Omental fat pad (tissue), 4 donors: ENCODE measurements at places on chromosomes 5 and 9. TPM values are rescaled to one million over a fixed set of nuclear protein-coding genes. Genes with fewer than 3 reads are reported as not detected.

Gene ASPN
- total RNA-seq, result 14.3 TPM

DNA sequence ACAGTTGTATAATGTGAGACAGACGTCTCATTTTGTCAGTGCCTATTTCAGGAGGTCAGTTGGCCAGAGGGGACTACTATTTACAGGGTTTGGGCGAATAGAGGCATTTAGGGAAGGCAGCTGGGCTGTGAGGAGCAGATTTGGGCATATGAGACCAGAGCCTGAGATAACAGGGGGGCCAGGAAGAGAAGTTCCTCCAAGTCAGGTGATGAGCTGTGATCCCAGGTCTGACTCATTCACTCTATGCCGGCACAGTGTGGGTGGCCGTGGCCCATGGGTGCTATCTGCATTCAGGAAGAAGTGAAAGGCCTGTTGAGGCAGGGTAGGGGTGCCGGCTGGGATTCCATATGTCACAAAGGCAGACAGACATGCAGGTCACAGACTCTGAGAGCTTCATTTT lies 142.8 kb downstream of the PDZD2 start:
- DNase-seq, result no peak

GRCh38 chr5:92019376-92019990 lies 636.4 kb upstream of the ARRDC3 start:
- no peak for DNase-seq

- DNase-seq, result no peak
Measured at GRCh38 chr5:51746023-51746422, 362.8 kb downstream of the ISL1 start.

GRCh38 chr9:10238087-10238486 lies 374.7 kb downstream of the PTPRD start:
- DNase-seq, result no peak

GRCh38 chr9:92140074-92140753 lies 25.0 kb upstream of the SPTLC1 start:
- peak; percentile 82 for DNase-seq

Gene IL13
- total RNA-seq, result 0.24 TPM

- DNase-seq, result no peak
Measured at GRCh38 chr9:2593744-2594143, 27.8 kb upstream of the VLDLR start.

DNA sequence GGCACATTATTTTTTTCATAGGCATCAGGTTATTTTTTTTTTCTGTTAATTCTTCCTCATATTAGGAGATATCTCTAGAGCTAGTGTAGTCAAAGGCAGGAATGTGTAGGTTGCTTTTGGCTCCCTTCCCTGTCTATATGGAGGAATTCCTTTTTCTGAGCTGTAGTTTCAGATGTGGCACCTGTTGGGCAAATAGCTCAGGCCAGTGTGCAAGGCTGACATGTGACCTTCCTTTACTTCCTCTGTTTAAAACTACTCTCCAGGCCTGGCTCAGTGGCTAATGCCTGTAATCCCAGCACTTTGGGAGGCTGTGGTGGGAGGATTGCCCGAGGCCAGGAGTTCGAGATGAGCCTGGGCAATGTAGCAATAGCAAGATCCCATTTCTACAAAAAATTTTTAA lies 40.5 kb upstream of the KIAA1958 start:
- DNase-seq, result no peak

- DNase-seq, result no peak
Measured at GRCh38 chr5:175830586-175831300, 40.6 kb upstream of the CPLX2 start.

DNA sequence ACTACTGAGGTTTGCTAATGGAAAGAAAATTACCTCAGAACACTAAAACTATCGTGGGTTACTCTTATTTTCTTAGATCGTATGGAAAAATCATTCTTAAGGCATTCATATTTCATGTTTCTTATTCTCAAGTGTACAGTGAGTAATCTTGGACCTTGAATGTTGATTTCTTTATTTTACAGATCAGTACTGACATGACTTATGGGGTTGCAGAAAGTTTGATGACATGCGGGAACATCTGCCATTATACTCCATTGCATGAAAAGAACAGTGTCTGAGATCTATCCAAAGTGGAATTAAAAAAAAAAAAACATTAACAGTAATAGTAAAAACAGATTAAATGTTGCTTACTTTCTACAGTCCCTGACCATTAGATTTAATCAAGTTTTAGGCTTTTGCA lies 1290.2 kb upstream of the WWC1 start:
- no peak for DNase-seq

DNA sequence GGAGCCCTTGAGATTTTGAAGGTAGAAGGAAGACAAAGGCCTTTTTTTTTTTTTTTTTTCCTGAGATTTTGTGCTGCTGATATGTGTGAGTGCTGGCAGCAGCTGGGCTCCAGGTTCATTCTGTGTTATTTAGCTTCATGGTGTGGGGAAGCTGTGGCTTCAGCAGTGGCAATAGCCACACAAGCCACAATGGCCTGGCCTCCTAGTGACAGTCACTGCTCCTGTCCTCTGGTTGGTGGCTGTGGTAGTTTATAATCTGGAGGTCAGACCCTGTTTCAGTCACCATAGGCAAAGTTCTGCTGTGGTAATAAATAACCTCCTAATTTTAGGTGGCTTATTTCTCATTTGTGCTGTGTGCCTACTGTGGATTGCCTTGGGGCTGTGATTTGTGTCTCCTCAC lies 28.2 kb upstream of the GPR151 start:
- DNase-seq, result no peak

Gene HTR1A
- not detected for total RNA-seq

Gene PRUNE2
- total RNA-seq, result 10.9 TPM

Gene CD180
- total RNA-seq, result 2.0 TPM

- peak; percentile 12 for DNase-seq
Measured at GRCh38 chr9:135521608-135522095, 412 bp downstream of the LCN1 start.

GRCh38 chr5:82167372-82167935 lies 110.7 kb downstream of the RPS23 start:
- no peak for DNase-seq

Gene INSL4
- not detected for total RNA-seq

Gene WHRN
- 9.7 TPM for total RNA-seq

DNA sequence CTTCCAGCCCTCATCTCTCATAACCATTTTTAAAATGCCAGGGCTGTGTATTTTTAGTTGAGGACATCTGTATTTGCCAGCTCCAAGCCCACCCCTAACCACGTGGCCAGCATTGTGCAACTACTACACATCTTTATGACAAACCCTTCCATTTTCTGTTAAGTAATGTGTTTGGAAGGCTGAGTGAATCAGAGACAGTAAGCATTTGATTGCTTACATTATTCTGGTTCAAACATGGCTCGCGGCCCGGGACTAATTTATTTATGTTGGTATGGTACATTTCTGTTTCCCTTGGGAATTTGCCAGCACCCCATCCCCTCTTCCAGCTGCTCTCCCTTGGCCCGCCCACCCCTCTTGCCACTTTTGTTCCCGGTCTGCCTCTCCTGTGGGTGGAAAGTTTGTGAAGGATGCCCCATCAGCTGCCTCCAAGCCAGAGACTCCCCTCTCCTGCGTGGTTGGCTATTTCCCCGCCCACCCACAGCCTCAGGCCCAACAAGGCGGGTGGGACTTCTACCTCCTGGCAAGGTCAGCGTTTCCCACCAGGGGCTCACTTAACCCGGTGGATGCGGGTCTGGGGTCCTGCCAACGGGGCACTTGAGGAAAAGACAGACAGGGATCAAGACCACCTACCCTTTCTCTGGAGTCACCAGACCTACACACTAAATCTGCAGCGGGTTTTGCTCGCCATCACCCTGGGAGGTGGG lies 162.2 kb downstream of the HSD17B3 start:
- DNase-seq, result peak; percentile 85

Gene NOXA1
- 2.4 TPM for total RNA-seq

Gene SGCD
- 8.2 TPM for total RNA-seq

Gene TMEM38B
- total RNA-seq, result 12.5 TPM

Gene LVRN
- 34.5 TPM for total RNA-seq

DNA sequence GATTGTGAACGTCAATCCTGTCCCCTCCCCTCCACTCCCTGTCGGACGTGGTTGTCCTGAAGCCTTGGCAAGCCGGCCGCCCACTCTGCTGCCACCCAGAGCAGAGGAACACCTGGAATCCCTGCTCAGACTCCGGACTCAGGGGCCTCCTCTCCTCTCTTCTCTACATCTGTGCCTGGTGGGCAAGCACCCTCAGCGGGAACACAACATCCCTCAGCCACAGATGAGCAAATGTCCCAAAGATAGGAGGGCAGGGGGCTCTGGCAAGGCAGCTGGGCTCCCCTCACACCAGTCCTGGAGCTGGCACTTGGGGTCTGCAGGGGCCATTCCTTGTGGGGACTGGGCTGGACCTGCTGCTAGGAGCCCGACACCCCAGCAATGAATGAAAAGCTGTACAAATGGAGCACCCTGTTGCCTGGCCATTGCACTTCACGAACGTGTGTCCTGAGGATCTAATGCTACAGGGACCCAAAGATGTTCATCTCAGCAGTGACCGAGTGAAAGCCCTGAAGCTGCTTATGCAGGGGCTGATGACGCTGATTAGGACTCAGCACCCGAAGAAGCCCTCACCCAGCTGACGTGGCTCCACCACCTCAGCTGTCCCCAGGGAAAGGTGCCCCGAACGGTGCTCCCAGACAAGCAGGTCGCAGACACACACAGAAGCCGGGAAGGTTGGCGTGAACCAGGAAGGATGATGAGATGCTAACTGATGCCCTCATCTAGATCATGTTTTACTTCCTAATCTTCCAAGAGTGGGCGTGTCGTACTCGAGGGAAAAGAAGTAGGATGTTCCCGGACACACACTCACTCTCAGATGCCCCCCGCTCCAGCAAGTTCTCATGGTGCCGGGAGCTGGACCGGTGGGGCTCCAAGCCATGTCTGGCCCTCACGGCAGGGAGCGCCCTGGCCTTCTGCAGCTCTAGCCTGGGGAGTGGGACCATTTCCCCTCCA lies 177.0 kb upstream of the PPP1R26 start:
- no peak for DNase-seq

GRCh38 chr5:122507581-122507980 lies 195.5 kb downstream of the SNCAIP start:
- no peak for DNase-seq
